RPMI8226 (cell line): ENCODE measurements at places on chromosomes 16 and 17.
A peak's percentile ranks its signal among the peaks of the same experiment; 100 is the strongest.

DNA sequence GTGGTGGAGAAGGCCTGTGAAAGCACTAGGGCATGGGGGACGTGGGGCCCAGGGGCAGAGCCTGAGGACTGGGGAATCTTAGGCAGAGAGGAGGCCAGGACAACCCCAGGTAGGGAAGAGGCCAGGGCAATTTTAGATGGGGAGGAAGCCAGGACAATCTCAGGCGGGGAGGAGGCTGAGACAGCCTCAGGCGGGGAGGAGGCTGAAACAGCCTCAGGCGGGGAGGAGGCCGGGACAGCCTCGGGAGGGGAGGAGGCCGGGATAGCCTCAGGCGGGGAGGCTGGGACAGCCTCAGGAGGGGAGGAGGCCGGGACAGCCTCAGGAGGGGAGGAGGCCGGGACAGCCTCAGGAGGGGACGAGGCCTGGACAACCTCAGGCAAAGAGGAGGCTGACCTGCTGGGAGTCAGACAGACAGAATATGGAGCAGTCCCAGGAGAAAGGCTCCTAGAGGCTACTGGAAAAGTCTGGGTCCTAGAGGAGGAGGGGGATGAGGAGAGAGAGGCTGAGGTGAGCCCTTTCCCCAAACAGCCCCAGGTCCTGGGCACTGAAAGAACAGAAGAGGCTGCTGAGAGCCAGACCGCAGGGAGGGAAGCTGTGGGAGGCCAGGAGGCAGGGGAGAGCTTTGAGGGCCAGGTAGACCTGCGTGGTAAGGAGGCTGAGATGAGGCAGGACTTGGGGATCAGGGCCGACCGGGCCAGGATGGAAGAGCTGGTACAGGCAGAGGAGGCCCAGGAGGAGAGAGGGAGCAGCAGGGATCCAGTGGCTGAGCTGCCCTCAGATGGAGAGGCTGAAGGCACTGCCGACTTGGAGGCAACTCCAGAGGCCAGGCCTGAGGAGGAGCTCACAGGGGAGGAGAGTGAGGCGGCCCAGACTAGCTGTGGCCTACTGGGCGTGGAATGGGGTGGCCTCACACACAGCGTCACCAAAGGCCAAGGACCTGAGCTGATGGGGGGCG is 1.6 kb downstream of the APOBR start:
- DNase-seq = no peak

DNA sequence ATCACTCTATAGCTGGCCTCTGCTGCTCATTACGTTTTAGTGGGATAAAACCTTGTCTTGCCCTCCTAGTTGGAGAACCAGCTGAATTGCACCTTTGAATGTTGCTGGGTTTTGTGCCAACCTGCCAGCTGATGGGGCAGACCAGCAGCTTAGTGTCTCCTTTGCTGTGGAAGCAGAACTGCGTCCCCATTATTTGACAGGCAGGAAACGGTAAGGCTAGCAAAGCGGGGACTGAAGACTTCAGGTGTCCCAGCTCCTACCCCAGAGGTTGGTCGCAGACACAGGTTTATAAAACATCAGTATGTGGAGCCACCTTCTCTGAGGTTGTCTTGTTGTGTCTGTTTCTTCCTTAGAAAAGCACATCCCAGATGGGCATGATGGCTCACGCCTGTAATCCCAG is 158.1 kb downstream of the PRKCA start:
- no peak for DNase-seq

- no peak for DNase-seq
Measured at GRCh38 chr17:80166446-80166845, 3.4 kb upstream of the CARD14 start.

- no peak for DNase-seq
Measured at GRCh38 chr16:20899477-20900298, 470 bp downstream of the DCUN1D3 start.

- DNase-seq = no peak
Measured at GRCh38 chr17:41547921-41548843, 20.1 kb upstream of the KRT19 start.

- DNase-seq = no peak
Measured at GRCh38 chr16:12171206-12171605, 194.7 kb downstream of the SNX29 start.

GRCh38 chr17:47733674-47734410 is 806 bp downstream of the TBX21 start:
- DNase-seq = no peak

- DNase-seq = no peak
Measured at GRCh38 chr17:7437369-7437863, 1.9 kb upstream of the FGF11 start.

DNA sequence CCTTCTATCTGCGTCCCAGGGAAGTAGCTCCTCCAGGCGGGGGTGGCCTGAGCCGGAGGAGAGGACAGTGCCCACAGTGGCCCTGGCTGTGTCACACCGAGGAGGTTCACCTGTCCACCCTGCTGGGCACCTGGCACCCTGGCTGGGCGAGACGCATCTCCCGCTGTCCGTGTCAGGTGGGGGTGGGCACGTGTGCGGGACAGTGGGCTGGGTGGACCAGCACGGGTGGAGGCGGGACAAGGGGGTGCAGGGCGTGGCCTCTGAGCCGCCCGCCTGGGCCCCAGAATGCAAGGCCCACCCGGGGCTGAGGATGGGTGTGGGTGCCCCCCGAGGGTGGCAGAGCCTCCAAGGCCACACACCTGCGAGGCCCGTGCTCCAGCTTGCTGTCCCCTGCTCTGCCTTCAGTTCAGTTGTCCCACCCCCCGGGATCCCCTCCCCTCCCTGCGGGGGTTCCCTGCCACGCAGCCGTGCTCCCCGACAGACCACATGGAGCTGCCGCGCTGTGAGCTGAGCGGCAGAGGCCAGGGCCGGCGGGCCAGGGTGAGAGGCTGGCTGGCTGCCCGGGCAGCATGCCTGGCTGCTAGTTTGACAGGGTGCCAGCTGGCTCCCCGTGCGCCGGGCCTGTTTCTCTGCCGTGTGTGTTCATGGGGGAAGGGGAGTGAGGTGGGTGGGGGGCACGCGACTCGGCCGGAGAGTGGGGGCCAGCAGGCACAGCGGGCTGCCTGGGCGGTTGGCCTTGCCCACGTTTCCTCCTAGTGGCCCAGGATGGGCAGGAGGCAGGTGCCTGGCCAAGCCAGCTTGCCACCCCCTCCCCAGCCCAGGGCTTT is 33.9 kb downstream of the BAHCC1 start:
- peak; percentile 92 for DNase-seq

DNA sequence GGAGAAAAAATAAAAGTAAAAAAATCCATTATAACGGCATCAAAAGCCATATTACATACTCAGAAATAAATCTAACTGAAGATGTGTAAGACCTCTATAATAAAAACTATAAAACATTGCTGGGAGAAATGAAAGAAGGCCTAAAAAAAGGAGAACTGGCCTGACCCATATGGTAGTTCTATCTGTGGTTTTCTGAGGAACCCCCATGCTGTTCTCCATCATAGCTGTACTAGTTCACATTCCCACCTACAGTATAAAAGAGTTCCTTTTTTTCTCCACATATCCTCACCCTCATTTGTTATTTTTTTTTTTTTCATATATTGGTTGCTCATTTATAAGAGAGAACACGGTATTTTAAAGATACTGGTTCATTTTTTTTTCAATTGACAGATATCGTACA is 191.8 kb downstream of the STX8 start:
- no peak for DNase-seq

GRCh38 chr17:1488826-1489270 is 3.6 kb downstream of the MYO1C start:
- no peak for DNase-seq

GRCh38 chr16:5412731-5413130 is 315.1 kb upstream of the EEF2KMT start:
- no peak for DNase-seq

DNA sequence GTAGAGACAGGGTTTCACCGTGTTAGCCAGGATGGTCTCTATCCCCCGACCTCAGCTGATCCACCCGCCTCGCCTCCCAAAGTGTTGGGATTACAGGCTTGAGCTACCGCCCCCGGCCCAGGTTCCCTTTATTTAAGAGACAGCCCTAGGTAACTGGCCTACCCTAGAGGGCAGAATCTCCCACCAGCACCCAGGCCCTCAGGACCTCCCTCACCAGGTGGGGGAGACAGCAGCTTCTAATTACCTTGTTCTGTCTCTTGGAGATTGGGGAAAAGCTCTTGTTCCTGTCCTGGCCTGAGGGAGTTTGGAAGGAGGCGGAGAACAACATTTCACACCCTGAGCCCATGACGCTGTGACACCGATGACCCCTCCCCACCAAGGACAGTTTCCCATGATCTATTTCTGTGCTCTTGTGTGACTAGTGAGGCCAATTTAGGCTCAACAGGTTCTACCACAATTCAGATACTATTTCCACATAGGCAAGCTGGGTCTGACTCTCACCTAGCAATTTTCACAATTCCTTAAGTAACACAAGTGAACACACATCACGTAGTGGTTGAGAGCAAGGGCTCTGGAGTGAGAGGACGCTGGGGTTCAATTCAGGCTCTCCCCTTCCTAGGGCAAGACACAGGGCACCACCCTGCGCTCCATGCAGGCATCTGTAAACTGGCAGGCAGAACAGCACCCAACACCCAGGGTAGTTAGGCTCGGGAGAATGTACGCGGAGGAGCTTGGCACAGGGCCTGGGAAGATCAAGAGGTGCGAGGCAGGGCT is 20.4 kb downstream of the HDAC5 start:
- no peak for DNase-seq

GRCh38 chr16:11254913-11255736 is 879 bp downstream of the SOCS1 start:
- DNase-seq = peak; percentile 89

- no peak for DNase-seq
Measured at GRCh38 chr16:54363766-54364165, 77.2 kb upstream of the IRX3 start.

DNA sequence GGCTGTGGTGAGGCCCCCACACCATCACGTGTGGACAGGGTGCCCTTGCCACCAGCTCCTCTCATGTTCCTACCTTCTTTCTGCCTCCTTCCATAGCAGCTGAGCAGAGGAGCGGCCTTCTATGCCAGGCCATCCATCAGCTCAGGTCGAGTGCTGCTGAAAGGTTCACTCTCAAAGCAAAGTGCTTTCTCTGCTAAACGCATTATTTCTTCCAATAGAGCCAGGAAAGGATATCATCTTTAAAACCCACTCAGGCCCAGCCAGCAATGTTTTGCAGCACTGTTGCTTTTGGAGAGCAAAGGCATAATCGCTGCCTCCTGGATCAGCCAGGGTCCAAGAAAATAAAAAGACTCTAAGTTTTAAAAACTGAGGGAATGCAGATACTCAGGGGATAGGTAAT is 54.9 kb upstream of the GPRC5B start:
- no peak for DNase-seq

- DNase-seq = no peak
Measured at GRCh38 chr17:58375811-58376210, 23.8 kb upstream of the SUPT4H1 start.

DNA sequence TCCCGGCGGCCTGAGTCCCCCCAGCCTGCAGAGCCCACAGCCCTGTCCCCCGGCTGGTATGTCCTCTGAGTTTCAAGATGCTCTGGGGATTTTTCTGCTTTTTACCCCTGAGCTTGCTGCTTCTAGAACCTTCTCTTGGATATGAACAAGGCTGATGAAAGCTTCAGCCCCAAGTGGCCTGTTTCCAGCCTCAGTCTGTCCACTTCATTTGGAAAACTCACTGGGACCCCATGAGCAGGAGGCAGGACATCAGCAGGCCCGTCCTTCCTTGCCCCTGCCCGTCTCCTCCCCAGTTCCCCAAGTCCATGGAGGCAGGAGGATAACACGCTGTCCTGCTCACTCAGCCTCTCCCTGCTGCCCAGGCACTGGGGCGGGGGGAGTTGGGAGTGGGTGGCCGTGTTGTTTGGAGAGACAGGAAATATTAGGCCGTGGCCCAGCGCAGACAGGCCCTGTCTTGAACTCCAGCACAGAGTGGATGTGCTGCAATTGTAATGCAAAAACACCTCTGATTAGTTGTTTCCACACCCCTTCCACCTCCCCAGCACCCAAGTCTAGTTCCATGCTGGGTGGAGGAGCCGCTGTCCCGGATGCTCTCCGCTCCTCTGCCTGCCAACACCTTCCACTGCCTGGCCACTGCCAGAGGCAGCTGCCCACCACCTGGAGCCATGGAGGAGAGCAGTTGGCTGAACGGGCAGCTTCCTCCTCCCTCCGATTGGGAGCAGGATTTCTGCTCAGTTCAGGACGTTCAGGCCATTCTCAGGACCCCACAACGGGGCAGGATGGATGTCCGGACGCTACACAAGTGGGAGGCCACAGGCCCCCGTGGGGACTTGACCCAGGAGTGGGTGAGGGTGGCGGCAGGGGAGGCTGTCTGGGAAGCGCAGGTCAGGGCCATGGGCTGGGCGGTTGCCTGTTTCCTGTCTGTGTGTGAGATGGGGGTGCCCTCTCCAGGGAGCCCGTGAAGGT is 216.9 kb upstream of the GSE1 start:
- DNase-seq = no peak

DNA sequence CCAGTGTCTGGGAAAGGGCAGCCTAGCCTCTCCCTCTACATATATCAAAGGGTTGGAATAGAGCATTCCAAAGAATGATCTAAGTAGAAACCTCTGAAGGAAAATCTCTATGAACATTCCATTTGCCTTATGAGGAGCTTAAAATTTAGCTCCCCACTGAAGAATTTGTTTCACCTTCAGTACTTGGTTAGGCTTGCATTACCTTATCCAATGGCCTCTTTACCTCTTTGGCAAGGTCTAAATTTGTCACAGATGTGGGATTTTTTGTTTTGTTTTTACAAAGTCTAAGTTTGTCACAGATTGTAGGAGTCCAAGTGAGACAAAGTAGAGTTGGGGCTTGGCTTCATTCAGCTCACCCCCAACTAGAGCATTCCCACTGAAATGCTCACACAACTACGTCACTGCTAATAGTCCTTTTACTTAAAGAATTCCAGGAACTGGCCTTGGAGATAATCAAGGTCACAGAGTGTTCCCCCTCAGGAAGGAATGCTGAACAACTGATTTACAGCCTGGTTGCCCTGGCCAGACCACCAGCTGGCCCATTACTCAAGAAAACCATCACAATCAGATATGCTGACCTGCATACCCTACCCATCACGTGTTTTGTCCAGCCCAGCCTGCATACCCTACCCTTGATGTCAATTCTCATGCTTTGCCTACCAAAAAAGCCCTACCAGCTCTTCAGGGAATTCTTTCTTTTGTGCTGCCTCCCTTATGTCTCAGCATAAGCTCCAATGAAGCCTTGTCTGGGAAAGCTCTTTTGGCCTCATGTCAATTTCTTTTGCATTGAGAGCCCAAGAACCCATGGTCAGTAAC is 26.5 kb upstream of the PPM1D start:
- no peak for DNase-seq
